ENCODE measurements at places on chromosomes 5 and 9.

GRCh38 chr9:124126648-124127646, 115.4 kb downstream of the LHX2 start:
- DNase-seq: peak; percentile 67

DNA sequence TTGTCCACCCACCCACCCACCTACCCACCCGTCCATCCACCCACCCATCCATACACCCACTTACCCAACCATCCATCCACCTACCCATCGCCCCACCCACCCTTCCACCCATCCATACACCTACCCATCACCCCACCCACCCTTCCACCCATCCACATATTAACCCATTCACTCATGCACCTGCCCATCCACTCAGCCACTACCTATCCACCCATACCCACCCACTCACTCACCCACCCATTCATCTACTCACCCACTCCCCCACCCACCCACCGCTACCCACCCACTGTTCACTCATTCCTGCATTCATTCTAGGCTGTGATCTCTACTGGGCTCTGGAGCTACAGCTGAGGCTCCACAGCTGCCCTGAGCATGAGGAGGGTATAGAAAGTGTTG, 117.5 kb upstream of the LMX1B start:
- no peak for DNase-seq

DNA sequence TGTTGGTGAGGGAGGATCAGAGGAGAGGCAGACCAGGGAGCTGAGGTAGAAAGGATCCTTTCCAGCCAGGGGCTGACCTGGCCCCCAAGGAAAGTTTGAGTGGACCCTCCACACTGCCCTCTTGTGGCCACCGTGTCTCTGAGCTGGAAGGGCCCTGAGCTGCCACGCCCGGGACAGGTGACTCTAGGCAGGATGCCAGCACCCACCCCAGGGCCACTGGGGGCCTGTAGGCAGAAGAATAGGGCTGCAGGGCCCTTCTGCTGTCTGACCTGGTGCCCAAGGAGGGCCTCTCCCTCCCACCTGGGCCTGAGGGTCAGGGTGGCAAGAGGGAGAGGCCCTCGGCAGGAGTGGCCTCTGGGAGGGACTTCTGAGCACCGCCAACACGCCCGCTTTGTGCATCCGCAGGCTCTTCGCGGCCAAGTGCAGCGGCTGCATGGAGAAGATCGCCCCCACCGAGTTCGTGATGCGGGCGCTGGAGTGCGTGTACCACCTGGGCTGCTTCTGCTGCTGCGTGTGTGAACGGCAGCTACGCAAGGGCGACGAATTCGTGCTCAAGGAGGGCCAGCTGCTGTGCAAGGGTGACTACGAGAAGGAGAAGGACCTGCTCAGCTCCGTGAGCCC, 76.8 kb downstream of the LMX1B start:
- DNase-seq: no peak

DNA sequence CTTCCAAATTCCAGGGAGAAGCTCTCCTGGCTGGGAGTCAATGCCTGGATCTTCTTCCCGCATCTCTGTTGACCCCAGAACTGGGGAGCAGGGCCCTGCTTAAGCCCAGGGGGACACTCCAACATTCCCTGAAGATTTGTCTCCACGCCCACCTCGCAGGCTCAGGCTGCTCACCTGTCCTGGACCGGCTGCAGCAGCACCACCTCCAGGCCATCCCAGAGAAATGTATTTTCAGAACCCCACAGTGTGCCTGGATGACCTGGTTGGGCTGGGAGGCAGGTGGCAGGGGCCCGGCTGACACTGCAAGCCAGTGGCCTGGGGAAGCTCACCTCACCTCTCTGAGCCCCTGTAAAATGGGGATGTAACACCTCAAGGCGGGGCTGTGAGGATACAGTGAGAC, 27.1 kb upstream of the ZBTB43 start:
- DNase-seq: no peak

- DNase-seq: no peak
Measured at GRCh38 chr5:38257308-38258041, 884 bp upstream of the EGFLAM start.

DNA sequence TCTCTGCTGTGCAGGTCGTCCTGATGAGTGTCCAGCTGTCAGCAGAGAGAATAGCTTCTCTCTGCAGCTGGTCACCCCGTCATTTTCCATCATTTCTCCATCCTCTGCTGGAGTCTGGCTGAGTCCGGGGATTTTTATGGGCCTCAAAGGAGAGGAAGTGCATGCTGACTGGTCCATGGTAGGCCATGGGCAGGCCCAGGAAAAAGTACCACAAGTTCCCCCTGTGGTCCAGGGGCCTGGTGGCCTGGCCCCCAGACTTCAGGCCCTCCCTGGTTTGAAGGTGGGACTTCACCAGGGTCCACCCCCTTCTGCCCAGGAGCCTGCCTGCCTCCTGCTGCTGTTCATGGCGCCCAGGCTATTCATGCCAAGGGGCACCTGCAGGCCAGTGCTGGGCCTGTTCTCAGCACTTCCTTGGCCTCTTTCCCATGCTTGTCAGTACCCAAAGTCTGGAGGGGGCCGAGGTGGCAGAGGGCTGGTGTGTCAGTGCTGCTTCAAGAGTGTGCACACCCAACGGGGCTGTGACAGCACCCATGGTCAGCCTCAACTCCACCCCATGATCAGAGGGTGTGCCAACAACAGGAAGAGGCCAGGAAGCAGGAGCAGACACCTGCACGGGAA, 7.3 kb upstream of the MTMR12 start:
- no peak for DNase-seq
